ENCODE measurements at places on chromosomes 16 and 17.
A peak's percentile ranks its signal among the peaks of the same experiment; 100 is the strongest.

GRCh38 chr17:75047398-75048098 is 523 bp downstream of the KCTD2 start:
- H3K27me3 ChIP-seq: no peaks in the 10 kb centered on the region
- peak; percentile 73 for DNase-seq
- H3K27ac ChIP-seq: no peak overlapping the region
- peak overlapping the region; percentile 93 for H3K4me3 ChIP-seq
- H3K36me3 ChIP-seq: peaks cover 27% of the 10 kb centered on the region

DNA sequence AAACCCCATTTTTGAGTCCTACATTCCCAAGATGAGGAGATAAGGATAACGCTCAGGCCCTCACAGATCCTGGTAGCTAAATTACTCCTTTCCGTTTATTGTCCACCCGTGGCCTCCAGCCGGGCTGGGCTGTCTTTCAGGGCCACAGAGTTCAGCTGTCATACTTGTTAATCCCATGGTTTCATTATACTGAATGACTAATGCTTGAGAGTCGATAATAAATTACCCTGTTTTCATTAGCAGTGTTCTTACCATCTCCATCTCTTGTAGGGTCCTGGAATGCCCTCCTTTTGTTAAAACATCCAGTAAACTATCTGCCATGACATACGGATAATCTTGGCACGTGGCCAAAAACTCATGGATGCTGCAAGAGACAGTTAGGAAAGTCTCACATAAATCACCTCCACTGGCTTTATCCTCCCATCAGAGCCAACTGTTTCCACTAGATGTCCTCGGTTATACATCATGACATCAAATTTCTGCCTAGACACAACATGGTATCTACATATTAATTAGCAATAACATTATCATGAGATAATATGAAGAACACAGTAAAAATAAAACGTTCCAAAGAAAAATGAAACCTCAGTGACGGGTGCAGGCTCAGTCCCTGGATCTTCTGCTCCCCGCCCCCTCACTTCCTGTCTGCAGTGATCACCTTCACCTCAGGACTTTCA is 45.3 kb downstream of the BRD7 start:
- no peak for DNase-seq
- no peaks in the 10 kb centered on the region for H3K27me3 ChIP-seq
- no peak overlapping the region for H3K4me3 ChIP-seq
- peaks cover 95% of the 10 kb centered on the region for H3K36me3 ChIP-seq

GRCh38 chr16:65125871-65126270 is 4.0 kb upstream of the CDH11 start:
- no peaks in the 10 kb centered on the region for H3K4me1 ChIP-seq
- no peaks in the 10 kb centered on the region for H3K36me3 ChIP-seq
- H3K27ac ChIP-seq: no peak overlapping the region
- DNase-seq: no peak
- peaks cover 46% of the 10 kb centered on the region for H3K27me3 ChIP-seq

DNA sequence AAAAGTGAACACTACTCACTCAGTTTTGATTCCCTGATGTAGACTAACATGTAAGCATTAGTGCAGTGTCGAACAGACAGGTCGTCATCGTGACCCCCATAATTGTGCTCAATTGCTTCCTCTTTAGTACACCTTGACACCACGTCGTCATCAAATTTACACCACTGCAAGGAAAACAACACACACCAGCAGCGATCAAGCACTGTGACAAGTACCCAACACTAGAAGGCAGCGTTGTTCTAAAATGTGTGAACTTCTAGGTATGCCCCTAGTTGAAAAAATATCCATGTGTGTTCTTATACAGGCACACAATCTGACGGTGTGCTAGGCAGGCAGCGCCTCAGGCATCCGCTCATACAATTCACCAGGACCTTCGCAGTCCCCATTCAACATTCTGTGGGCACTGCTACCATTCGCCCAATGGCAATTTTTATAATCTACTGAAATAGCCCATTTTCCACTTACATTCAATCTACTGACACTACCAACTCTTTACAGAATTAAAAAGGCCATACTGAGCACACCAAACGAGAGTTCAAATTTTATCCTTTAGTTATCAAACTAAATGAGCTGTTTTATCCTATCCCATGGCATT is 23.1 kb downstream of the LITAFD start:
- no peaks in the 10 kb centered on the region for H3K27me3 ChIP-seq
- H3K36me3 ChIP-seq: peaks cover 95% of the 10 kb centered on the region
- no peak for DNase-seq
- H3K27ac ChIP-seq: no peak overlapping the region
- peaks cover 10% of the 10 kb centered on the region for H3K4me1 ChIP-seq

GRCh38 chr17:72706396-72706981 is 386.0 kb downstream of the SLC39A11 start:
- H3K27ac ChIP-seq: no peak overlapping the region
- H3K4me1 ChIP-seq: peaks cover 4% of the 10 kb centered on the region
- H3K27me3 ChIP-seq: no peaks in the 10 kb centered on the region
- H3K4me3 ChIP-seq: no peak overlapping the region
- DNase-seq: no peak

- H3K4me3 ChIP-seq: peak within 1 kb of the TSS; percentile 89
- H3K27ac ChIP-seq: peak within 1 kb of the TSS; percentile 100
- H3K27me3 ChIP-seq: no peaks in the 10 kb centered on the region
- H3K4me1 ChIP-seq: no peaks in the 10 kb centered on the region
- peak; percentile 91 for DNase-seq
Observed at GRCh38 chr16:30395155-30395991, at the start of gene ZNF48. Gene ZNF48, plus strand, starts transcription at chr16:30395420. Its CDS starts 375 bp downstream, at chr16:30395795.

DNA sequence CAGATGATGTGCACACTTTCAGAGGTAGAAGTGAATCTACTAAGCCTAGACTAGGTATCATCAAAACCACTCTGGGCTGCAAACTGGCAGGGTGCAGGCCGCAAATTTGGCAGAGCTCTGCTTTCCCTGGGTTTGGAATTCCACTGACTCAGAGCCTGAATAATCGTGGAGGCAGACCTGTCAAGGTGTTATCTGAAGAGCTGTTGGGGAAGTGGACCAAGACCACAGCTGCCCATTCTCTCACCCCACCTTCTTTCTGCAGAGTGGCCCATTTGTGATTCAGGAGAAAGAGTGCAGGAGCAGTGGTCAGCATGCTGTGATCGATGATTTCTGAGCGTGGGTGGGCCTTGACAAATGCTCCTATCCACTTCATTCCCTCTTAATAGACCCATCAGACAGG is 45.8 kb upstream of the CBLN1 start:
- H3K27ac ChIP-seq: no peak overlapping the region
- no peaks in the 10 kb centered on the region for H3K4me1 ChIP-seq
- H3K27me3 ChIP-seq: no peaks in the 10 kb centered on the region

DNA sequence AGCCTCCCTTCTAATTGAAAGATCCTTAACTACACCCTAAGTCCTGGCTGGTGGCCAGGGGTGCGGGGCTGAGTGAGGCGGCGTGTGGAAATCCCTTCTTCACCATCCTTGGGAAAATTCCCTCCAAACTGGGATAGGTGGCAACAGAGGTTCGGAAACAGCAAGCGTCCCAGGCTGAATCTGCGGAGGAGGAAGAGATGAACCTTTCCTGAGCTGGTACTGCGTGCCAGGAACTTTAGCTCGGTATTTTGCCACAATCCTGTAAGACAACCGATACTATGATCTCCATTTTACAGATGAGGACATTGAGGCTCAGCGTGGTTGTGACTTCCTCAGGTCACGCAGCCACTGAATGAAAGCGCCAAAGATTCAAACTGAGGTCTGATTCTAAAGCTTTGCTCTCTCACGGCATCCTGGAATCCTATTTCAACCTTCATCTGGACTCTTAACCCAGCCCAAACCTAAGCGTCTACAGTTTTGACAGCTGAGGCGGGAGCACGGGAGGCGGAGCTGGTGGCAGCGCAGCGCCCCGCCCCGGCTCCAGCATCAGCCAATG is 583 bp upstream of the CYLD start:
- H3K4me3 ChIP-seq: peak overlapping the region; percentile 81
- H3K36me3 ChIP-seq: no peaks in the 10 kb centered on the region
- H3K27ac ChIP-seq: no peak overlapping the region

DNA sequence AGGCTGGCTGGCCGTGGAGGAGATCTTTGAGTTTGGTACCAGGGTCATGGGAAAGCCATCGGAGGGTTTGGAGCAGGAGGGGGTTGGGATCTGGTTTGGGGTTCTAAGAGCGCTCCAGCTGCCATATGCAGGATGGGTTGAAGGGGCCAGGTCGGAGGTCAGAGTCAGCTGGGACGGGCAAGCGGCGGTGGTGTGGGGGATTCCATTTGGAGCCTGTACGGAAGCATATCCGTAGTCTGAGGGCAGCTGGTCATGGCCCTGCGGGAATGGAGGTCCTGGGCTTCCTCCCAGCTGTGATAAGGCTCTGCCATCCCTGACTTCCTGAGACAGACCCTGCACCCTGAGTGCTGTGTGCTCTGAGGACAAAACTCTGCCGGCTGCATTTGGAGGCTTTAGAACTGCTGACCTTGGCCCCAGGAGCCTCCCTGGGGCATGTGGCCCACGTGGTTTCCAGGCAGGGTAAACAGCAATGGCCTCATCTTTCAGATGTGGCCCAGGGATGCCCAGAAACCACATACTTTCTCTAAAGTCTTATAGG is 46.5 kb downstream of the ATP2C2 start:
- no peaks in the 10 kb centered on the region for H3K4me1 ChIP-seq
- peaks cover 6% of the 10 kb centered on the region for H3K27me3 ChIP-seq
- no peak for DNase-seq
- H3K4me3 ChIP-seq: no peak overlapping the region
- H3K36me3 ChIP-seq: no peaks in the 10 kb centered on the region

- DNase-seq: no peak
- H3K4me3 ChIP-seq: no peak overlapping the region
- no peak overlapping the region for H3K27ac ChIP-seq
- H3K36me3 ChIP-seq: no peaks in the 10 kb centered on the region
- no peaks in the 10 kb centered on the region for H3K4me1 ChIP-seq
Observed at GRCh38 chr16:82582975-82583374, 43.8 kb upstream of the CDH13 start.

- no peaks in the 10 kb centered on the region for H3K36me3 ChIP-seq
- peak; percentile 92 for DNase-seq
- no peaks in the 10 kb centered on the region for H3K27me3 ChIP-seq
- H3K4me3 ChIP-seq: no peak overlapping the region
Observed at GRCh38 chr16:578870-579405, 9.2 kb downstream of the PIGQ start.

All from endodermal cell (in vitro differentiated cells).